ENCODE measurements at places on chromosomes 5 and 9. TPM values are rescaled to one million over a fixed set of nuclear protein-coding genes. Genes with fewer than 3 reads are reported as not detected.

The TMEM141 gene
- total RNA-seq: 49.6 TPM

The TRIM36 gene
- 0.04 TPM for total RNA-seq

The PCDH12 gene
- 1.3 TPM for total RNA-seq

The KCNN2 gene
- not detected for total RNA-seq

The FCN2 gene
- not detected for total RNA-seq

The PDGFRB gene
- 1.1 TPM for total RNA-seq

The SMIM3 gene
- total RNA-seq: 10.6 TPM

The KIAA0825 gene
- total RNA-seq: 1.0 TPM

The COL5A1 gene
- total RNA-seq: 0.24 TPM

- no peak for DNase-seq
These were observed 143.0 kb downstream of the GOLPH3 start for GRCh38 chr5:32031089-32031488.

- DNase-seq: no peak
These were observed 157.4 kb downstream of the NR3C1 start for GRCh38 chr5:143245929-143246561.

DNA sequence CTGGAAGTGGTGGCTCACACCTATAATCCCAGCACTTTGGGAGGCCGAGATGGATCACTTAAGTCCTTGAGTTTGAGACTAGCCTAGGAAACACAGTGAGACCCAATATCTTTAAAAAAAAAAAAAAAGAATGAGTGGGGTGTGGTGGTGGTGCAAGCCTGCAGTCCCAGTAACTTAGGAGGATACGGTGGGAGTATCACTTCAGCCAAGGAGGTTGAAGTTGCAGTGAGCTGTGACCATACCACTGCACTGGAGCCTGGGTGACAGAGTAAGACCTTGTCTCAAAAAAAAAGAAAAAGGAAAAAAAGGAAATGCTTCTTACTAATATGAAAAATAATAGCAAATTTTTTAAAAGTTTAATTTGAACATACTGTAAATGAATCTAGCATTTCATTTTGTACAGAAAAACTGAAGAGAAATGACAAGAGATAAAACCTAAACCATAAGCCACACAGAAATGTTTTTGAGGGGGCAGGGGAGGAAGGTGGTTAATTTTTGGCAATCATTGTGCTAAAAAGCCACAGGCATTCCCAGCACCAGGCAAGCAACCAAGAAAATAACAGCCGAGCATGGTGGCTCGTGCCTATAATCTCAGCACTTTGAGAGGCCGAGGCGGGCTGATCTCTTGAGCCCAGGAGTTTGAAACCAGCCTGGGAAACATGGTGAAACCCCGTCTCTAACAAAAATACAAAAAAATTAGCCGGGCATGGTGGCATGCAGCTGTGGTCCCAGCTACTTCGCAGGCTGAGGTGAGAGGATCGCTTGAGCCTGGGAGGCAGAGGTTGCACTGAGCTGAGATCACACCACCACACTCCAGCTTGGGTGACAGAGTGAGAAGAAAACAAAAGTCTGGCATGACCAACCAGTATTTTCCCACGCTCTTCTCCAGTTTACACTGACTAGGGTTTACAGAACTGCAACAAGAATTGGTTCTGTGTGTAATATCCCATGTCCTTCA lies 114.5 kb upstream of the NR5A1 start:
- no peak for DNase-seq

DNA sequence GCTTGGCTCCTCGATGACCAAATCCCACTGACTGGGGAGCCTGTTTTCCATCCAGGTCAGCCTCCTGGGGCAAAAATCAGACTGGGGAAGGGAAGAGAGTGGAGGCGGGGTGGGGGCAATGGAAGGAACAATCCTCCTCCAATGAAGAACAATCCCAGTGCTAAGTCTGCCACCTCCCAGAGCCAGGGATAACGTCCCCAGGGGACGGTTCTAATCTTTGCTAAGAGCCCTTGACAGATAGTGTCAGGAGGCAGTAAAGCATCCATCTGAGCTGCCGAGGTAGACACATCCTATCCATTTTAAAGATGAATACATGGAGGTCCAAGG lies 298.5 kb upstream of the MSX2 start:
- no peak for DNase-seq

DNA sequence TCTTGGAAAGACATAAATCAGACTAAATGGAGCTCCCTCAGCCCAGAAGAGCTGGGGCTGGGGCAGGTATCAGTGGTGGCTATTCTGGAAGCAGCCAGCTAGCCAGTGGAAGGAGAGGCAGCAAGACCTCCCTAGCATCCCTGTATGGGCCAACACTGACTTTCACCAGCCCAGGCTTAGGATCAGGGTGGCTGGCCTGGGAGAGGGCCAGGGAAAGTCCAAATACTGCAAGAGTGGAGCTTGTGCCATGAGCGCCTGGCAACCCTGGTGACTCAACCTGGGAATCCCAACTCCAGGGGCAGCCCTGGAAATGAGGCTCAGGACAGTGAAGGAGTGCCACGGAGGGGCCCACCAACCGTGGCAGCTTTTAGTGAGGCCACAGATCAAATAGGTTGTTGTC lies 7.6 kb upstream of the IRF1 start:
- DNase-seq: peak; percentile 10

DNA sequence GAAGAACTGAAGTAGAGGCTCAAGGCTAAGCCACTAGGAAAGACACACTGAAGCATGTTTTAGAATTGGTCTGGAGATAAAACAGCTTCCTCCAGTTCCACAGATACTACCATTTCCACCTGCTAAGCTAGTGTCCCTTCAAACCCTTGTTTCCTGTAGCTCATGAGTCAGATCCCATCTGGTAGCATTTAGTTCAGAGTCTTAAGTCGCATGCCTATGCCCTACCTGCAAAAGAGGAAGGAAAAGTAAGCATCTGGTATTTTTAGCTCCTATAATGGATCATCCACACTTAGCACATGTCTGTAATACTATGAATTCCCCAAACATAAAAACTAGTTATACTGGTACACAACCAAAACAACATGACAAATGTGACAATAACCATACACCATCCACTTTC lies 92.1 kb downstream of the CDKN2A start:
- no peak for DNase-seq

DNA sequence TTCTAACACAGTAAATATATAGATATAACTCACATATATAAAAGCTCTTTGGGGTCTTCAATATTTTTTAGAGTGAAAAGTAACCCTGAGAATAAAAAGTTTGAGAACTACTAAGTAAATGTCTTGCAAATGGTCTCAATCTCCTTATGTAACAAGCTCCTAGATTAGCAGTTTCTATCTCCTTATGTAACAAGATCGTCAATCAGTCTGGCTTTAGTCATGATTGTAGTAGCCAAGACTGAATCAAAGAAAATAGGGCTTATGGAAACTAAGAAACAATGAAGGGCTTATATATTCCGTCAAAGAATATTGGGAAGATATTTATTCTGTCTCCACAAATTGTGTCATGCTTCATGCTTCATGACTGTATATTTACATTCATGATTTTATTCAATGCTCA lies 22.4 kb upstream of the FREM1 start:
- DNase-seq: no peak

- no peak for DNase-seq
These were observed 79.1 kb upstream of the IER5L start for GRCh38 chr9:129256959-129257713.

- DNase-seq: no peak
These were observed 356.8 kb upstream of the DMAC1 start for GRCh38 chr9:8156346-8156745.

- no peak for DNase-seq
These were observed 338.2 kb upstream of the TLE4 start for GRCh38 chr9:79233542-79233941.

DNA sequence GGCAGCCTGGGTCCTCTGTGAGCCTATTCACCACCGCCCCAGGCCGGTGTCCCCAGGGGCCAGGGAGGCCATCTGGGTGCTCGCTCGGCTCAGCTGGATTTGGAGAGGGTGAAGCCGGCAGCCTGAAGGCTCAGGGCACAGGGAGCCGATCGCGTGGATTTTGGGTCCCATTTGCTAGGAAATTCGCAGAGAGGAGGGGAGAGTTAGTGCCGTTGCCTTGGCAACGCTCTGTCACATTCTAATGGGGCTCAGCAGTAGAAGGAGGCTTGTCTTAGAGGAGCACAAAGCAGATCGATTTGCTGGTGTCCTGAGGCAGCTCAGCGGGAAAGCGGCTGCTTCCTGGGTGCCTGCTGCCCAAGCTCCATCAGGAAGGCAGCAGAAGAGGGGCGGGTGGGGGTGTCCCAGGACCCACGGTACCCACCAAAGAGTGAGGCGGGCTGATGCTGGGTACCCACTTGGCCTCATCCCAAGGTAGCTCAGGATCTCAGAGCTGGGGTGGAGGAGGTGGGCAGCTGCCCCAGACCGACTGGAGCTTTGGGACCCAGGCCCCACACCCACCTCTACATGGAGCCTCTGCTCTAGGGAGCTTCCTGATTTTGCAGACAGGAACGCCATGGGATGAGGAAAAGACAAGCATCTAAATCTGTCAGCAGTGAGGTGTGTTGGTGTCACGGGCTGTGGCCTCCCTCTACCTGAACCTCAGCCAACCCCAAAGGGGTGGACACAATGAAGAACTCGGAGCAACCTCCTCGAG lies 17.1 kb upstream of the OLFM1 start:
- DNase-seq: no peak

- no peak for DNase-seq
These were observed 45.4 kb downstream of the MFAP3 start for GRCh38 chr5:154084062-154084639.

DNA sequence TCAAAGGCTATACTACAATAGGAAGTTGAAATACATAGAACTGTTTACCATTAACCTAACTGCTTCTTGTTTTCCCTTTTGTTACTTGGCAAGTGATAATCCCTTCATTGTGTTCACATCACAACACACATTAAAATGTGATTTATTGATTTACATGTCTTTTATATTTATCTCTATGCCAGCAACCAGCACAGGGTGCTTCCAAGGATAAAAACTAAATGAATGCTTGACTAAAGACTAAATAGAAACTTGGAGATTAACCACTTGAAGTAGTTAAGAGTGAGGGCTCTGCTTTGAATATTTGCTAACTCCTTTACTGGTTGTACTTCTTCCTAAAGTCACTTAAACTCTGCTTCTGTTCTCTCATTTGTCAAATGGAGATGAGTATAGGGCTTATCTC lies 1730.6 kb downstream of the EFNA5 start:
- DNase-seq: no peak

GRCh38 chr9:124454296-124454695 lies 4.0 kb downstream of the ADGRD2 start:
- no peak for DNase-seq

- no peak for DNase-seq
These were observed 15.7 kb downstream of the RFK start for GRCh38 chr9:76378367-76379073.

DNA sequence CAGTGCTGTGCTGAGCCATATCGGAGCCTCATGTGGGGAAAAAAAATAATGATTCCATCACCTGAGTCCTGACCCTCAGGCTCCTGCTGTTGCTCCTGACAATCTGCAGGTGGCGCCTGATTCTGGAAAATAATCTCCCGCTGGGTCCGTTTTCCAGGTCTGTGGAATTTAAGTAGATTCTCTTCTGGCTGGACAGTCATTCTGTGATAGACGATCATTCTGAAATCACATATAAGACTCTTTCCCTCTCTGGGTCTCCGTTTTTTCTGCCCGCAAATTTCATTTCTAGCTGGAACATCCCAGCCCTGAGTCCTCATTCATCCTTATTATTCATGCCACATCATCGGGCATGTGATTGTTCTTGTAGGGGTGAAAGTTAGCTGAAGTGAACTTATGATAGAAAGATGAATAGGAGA lies 22.1 kb upstream of the STXBP1 start:
- DNase-seq: no peak

DNA sequence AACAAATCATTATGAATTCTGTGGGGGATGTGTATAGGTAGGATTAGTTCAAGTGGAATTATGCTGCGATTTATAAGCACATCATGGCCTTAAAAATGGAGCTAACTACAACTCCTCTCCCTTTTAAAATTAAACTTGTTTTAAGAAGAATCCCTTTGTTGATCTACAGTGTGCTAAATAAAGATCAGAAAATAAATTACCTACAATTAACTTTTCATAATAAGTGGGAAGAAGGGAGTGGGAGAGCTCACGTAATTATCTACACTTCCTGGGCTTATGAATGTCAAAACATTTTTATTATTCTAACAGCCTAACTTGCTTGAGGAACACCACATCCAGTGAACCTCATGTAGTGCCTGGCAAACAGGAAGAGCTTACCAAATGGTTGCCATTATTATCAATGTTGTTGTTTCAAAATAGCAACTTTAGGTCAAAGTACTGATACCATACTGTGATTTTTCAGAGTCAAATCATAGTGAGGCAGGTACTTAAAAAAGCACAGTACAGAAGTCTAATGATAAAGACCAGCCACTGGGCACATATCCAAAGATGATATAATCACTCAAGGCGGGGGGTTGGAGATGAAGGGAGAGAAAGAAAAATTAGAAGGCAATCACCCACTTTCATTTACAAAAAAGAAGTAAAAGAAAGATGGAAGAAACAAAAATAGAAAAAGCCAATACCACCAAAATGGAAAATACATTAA lies 174.0 kb downstream of the RAPGEF6 start:
- DNase-seq: no peak

DNA sequence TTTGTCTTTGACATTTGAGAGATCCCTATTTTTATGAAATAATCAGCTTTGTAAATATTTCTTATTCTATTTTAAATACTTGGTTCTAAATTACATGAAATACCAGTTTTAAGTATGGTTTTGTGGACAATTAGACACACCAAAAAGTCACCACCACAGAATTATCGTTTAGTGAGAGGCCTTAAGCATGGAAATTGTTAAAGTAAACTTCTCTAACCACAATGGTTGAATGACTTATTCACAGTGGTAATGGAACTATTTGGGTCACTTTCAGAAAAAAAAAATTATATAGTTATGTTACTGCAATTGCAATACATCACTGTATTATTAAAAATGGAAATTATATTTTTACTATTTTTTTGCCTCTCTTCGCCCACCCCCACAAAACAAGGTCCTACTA lies 1252.5 kb downstream of the EFNA5 start:
- DNase-seq: no peak

DNA sequence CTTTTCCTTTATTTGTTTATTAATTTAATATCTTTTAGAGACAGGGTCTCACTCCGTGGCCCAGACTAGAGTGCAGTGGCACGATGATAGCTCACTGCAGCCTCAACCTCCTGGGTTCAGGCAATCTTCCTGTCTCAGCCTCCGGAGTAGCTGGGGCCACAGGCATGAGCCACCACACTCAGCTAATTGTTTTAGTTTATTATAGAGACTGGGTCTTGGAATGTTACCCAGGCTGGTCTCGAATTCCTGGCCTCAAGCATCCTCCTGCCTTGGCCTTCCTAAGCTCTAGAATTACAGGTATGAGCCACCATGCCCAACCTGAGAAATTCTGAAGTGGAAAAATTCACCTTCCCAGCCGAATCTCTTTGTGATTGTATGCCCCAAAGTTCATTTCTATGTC lies 139.4 kb upstream of the SLC12A2 start:
- no peak for DNase-seq

DNA sequence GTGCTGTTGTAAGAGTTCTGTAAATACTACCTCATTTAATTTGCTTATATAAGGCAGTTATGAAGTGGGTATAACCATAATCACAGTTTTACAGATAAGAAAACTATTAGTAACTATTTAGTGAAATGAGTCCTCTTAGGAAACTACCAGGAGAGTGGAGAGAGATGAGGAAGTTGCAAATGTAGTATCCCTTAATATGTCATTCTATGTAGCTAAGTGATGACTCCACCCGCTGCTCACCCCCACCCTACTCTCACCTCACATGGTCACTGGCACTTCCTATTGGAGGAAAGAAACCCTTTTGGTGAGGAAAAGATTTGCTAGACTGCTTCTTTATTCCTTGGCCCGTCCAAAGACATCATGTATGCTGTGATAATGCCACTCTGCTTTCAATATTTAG lies 241.8 kb upstream of the SLC24A2 start:
- DNase-seq: no peak
